ENCODE measurements at places on chromosomes 2 and 18.

- DNase-seq = no peak
Measured at GRCh38 chr2:207506426-207506825, 23.3 kb upstream of the CREB1 start.

GRCh38 chr2:124776332-124776731, 751.2 kb downstream of the CNTNAP5 start:
- DNase-seq = no peak

- DNase-seq = no peak
Measured at GRCh38 chr2:84891355-84892010, 10.6 kb upstream of the TRABD2A start.

GRCh38 chr2:220779511-220779910, 792.6 kb downstream of the EPHA4 start:
- DNase-seq = no peak

DNA sequence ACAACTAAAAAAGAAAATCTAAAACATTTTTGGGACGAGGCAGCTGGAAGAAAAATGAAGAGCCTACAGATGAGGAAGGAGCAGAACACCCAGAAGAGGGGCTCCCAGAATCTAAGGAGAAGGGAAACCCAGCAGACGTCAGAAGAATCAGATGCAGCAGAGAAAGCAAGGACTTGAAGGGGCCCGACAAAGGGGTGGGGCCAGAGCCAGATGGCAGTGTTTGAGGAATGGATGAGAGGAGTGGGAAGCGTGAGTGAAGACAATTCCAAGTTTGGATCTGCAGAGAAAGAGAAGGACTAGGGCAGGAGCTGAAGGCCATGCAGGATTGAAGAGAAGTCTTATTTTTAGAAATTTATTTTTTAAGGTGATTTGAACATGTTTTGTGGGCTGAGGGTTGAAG, 19.3 kb downstream of the PTMA start:
- DNase-seq = no peak

DNA sequence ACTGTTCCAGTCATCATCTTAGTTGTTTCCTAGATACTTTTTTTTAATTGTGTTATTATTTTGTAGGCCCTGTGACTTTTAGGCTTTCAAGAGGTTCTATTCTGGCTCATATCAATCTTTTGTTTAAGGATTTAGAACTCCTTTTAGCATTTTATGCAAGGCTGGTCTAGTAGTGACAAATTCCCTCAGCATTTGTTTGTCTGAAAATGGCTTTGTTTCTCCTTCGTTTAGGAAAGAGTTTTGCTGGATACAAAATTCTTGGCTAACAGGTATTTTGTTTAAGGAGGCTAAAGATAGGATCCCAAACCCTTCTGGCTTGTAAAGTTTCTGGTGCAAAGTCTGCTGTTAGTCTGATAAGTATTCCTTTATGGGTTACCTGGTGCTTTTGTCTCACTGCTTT, 116.6 kb upstream of the SLC66A3 start:
- no peak for DNase-seq

DNA sequence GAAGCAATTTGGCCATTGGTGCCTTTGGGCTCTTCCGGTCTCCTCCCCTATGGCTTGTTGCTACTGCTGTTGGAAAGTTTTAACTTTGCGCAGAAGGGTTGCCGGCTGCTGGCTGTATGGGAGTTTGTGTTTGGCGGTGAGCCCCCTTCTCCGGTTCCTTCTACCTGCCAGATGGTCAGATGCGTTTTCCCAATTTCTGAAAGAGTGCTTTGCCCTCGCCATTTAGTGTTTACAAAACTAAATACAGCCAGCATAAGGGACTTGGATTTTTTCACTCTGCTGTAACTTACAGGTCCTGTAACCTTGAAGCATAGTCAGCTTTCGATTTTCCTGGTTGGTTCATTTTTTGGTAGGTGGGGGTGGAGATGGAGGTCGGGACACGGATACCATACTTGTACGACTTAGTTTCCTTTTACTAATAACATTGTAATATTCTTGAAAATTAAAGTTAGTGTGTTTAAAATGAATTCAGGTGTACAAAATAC, 604 bp downstream of the COQ10B start:
- DNase-seq = no peak
